Activated CD4-positive, alpha-beta T cell treated with anti-CD3 and anti-CD28 coated beads, Interleukin-2, amount 10 ng/mL, durations not matched to agents 24 days and 14 days (primary cell): ENCODE measurements at places on chromosomes 1 and 21. TPM values are rescaled to one million over a fixed set of nuclear protein-coding genes. Genes with fewer than 3 reads are reported as not detected.

- no peak for DNase-seq
Observed at GRCh38 chr1:5856246-5856815, 135.9 kb downstream of the NPHP4 start.

DNA sequence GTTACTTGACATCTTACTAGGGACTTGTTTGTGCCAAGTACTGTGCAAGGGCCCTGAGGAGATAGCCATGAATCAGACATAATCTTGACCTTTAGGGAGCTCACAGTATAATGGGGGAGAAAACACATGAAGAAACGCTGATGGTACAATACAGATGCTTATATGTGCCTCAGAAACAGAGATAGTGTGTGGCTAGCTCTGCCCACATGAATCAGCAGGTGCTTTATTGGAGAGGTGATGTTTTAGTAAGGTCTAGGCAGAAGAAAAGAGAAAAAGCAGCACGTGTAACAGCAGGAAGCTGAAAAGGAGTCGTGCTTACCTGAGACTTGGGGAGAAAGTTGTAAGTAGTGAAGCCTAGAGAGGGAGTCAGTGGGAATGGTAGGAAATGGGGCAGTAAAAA, 60.6 kb upstream of the LMO4 start:
- DNase-seq, result no peak

- no peak for DNase-seq
Observed at GRCh38 chr21:16473988-16474387, 744.2 kb downstream of the USP25 start.

- no peak for DNase-seq
Observed at GRCh38 chr1:170461291-170461747, 70.6 kb upstream of the GORAB start.

DNA sequence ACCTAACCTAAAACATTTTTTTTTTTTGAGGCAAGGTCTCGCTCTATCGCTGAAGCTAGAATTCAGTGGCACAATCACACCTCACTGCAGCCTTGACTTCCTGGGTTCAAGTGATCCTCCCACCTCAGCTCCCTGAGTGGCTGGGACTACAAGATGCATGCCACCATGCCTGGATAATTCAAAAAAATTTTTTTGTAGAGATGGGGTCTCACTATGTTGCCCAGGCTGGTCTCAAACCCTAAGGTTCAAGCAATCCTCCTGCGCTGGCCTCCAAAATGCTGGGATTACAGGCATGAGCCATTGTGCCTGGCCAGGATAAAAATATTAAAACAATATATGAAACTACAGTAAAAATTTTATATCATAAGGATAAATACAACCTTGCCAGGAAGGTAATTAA, 4.9 kb downstream of the LIX1L start:
- DNase-seq, result no peak

GRCh38 chr1:113194846-113195830, 122.1 kb downstream of the LRIG2 start:
- no peak for DNase-seq

DNA sequence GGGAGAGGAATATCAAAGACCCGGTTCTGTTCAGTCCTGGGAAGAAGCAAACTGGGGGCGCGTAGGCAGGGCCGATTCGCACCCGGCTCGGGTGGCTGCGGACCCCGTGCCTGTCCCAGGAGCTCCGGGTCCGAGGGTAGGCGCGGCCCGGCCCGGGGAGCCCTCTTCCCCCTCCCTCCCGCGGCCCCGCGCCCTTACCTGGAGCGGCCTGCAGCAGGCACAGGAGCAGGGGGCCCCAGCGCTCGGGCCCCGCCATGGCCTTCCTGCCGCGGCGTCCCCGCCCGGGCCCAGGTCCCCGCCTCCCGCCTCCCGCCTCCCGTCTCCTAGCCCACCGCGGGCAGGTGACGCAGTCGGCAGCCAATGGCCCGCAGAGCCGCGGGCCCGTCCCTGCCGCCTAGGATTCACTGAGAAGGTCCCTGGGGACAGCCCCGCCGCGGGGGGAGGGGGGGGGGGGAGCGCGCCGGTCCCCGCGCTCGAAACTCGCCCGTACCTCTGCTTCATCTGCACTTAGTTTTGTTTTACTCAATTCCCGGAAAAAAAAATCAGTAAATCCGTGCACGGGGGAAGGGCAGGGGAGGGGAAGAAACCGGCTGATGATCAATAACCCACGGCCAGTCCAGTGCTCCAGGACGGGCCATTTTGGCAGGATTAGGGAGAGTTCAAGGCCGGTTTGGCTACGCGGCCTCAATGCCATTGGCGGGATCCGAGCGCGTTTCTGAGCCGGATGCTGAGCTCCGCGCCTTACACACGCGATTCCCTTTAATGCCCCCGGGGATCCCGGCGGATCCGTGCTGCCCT, at the start of gene IFNLR1:
TSS of gene IFNLR1 (minus strand) at position 297 of the 798 bp plus-strand sequence. CDS start at position 256, 41 bp downstream.
- DNase-seq, result peak; percentile 90

The TDRD10 gene
- total RNA-seq, result not detected in 2 replicates

The MROH9 gene
- not detected in 2 replicates for total RNA-seq

The LMOD1 gene
- total RNA-seq, result not detected in 2 replicates

The KRTAP19-3 gene
- total RNA-seq, result not detected in 2 replicates

The HRNR gene
- not detected in 2 replicates for total RNA-seq

The LMX1A gene
- not detected in 2 replicates for total RNA-seq
